ENCODE measurements at places on chromosomes 3 and 15.

DNA sequence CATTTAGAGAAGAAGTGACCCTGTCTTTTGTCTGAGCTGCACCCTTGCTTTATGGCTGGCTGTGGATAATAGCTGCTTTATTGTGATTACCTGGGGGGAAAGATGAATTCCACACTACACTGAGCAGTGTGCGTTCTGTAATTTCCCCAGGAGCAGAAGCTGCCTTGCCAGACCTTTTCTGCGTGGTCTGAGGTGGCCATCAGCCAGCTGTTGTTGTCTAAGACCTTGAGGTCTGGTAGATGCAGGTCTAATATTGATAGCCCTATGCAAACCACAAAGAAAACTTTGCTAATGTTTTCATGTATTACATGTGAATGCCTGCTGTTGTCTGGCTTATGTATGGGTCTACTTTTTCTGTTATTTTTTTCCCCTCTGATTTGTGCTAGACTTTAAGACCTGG is 144.6 kb downstream of the THSD4 start:
- no peak for DNase-seq

GRCh38 chr15:33638453-33638852 is 327.7 kb downstream of the RYR3 start:
- DNase-seq, result no peak

DNA sequence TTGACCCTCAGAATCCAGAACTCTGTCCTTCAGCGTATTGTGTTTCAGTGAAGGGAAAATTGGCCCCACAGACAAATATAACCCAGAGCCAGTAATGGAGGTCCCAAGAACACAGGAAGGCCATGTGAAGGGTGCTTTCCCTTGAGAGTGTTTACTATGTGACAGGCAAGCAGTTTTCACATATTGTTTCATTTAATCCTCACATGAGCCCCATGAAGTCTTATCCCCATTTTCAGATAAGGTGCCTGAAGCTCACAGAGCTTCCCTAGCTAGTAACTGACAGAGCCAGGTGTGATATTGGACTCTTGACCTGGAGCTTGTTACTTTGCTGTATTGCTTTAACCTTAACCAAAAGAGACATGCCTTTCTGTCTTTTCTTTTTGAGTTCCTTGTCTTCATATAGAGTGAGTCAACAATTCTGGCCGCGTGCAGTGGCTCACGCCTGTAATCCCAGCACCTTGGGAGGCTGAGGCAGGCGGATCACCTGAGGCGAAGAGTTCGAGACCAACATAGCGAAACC is 9.4 kb upstream of the DVL3 start:
- no peak for DNase-seq

DNA sequence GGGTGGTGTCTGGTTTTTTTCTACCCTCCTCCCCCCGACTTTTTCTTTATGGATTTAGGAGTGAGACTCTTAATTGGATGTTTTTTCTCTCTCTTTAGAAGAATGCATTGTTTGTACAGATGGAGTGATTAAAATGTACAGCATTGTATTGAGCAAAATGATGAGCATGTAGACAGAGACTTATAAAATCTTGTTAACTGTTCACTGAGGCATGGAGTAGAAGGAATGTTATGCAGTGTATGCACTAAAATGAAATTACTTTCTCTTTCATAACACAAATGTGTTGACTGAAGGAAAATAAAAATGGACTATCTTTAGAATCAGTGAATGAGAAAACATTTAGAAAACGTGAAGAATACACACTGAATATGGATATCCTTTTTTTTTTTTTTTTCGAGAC is 39.8 kb downstream of the ZFAND6 start:
- DNase-seq, result no peak

Data from activated CD4-positive, alpha-beta T cell treated with anti-CD3 and anti-CD28 coated beads, Interleukin-2, Interleukin-4, amounts not matched to agents 100 ng/mL and 50 ng/mL, durations not matched to agents 16 hours and 8 hours (primary cell).